Activated CD8-positive, alpha-beta T cell treated with anti-CD3 and anti-CD28 coated beads for 36 hours (primary cell): ENCODE measurements at places on chromosomes 12 and 14. TPM values are rescaled to one million over a fixed set of nuclear protein-coding genes. Genes with fewer than 3 reads are reported as not detected.

DNA sequence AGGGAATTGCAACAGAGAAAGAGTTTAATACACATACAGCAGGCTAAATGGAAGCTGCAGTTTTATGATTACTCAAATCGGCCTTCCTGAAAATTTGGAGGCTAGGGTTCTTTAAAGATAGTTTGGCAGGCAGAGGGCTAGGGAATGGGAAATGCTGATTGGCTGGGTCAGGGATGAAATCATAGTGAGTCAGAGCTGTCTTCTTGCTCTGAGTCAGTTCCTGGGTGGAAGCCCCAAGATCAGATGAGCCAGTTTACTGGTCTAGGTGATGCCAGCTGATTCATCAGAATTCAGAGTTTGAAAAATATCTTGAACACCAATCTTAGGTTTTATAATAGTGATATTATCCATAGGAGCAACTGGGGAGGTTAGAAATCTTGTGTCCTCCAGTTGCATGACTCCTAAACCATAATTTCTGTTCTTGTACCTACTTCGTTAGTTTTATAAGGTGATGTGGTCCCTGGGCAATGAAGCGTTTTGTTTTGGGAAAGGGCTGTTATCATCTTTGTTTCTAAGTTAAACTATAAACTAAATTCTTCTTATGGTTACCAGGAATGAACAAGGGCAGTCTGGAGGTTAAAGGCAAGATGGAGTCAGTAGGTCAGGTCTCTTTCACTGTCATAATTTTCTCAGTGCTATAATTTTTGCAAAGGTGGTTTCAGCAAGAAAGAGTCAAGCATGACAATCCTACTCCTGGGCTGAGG, 257.8 kb upstream of the CCDC196 start:
- no peaks in the 10 kb centered on the region for H3K4me1 ChIP-seq
- H3K36me3 ChIP-seq, result no peaks in the 10 kb centered on the region
- peak; percentile 43 for DNase-seq
- H3K4me3 ChIP-seq, result no peak overlapping the region

DNA sequence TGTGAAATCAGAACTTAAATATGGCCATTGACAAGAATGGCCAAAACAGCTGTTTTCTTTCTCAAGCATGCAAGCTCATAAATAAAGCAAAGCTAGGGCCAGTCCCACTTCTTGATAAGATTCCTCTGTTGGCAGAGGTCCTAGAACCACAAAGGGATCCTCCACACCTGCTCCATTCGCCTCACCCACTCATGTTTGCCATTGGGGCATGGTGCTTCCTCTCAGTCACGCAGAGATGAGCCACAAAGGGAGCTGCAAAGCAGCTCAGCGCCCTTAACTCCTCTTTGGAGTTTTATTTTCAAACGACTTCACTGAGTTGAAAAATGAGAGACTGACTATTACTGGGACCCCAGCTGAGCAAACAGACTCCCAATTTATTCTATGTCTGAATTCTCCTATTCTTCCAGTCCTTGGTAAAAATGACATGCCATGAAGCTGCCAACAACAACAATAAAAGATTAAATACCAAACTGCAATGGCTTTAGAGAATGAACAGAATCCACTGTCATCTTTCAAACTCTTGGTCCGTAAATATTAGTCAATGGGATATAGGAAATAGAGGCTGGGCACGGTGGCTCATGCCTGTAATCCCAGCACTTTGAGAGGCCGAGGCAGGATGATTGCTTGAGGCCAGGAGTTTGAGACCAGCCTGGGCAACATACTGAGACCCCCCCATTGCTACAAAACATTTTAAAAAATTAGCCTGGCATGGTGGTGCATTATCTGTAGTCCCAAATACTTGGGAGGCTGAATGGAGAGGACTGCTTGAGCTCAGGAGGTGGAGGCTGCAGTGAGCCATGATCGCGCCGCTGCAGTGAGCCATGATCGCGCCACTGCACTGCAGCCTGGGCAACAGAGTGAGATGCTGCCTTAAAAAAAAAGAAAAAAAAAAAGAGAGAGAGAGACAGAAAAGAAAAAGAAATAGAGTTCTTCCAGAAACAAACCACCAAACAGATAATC, 16.4 kb downstream of the MANSC1 start:
- no peak overlapping the region for H3K4me3 ChIP-seq
- H3K4me1 ChIP-seq, result peaks cover 19% of the 10 kb centered on the region
- H3K36me3 ChIP-seq, result no peaks in the 10 kb centered on the region

GRCh38 chr12:132909030-132909368, 21.6 kb upstream of the CHFR start:
- DNase-seq, result no peak
- peak overlapping the region; percentile 86 for H3K27ac ChIP-seq
- peaks cover 25% of the 10 kb centered on the region for H3K36me3 ChIP-seq
- H3K4me1 ChIP-seq, result peaks cover 13% of the 10 kb centered on the region
- peak overlapping the region; percentile 79 for H3K4me3 ChIP-seq

DNA sequence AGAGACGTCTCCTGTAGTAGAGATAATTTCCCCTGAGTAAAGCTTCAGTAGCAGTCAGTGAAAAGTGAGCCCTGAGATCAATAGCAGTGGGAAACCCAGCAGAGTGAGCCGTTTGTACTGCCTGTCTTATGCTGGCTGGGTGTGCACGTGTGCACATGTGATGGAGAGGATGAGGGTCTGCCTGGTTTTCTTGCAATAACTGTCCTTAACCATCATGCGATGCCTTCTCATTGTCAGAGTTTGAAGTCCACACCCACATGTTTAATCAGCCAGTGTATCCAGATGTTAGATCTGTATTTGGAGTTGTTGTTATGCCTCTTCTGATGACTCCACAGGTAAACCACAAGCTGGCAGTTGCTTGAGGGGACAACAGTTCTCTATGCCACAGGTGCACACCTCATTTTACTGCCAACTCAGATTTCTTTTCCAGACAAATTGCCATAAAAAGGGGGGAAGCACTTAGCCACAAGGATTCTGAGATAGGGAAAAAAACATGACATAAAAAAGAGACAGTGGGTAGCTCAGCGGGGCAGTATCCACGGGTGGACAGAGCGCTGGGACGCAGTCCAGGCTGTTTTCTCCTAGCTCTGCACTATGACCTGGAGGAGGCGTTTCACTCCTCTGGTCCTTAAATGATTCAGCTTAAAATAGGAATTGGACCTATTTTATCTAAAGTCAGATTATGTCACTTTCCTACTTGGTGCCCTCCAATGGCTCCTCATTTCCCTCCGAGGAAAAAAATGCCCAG, 192.3 kb downstream of the ANO6 start:
- peaks cover 14% of the 10 kb centered on the region for H3K36me3 ChIP-seq
- no peak overlapping the region for H3K27ac ChIP-seq
- H3K27me3 ChIP-seq, result no peaks in the 10 kb centered on the region
- no peaks in the 10 kb centered on the region for H3K4me1 ChIP-seq

DNA sequence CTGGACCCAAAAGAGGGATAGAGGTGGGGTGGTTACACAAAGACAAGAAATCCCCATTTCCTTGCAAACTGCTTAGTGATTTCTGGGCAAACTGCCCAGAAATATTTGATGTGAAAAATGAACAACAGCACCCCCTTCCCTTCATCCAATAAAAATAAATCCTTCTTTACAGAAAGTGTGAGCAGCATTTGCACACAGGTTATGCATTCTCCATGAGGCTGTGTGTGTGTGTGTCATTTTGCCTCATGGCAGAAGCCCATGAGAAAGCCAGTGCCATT, 17.2 kb upstream of the NRXN3 start:
- peaks cover 9% of the 10 kb centered on the region for H3K27me3 ChIP-seq
- no peak overlapping the region for H3K4me3 ChIP-seq
- H3K27ac ChIP-seq, result no peak overlapping the region
- no peak for DNase-seq

The SSTR1 gene
- not detected for total RNA-seq
